ENCODE measurements at places on chromosomes 3 and 15. TPM values are rescaled to one million over a fixed set of nuclear protein-coding genes. Genes with fewer than 3 reads are reported as not detected.

The TM4SF1 gene
- polyA plus RNA-seq, result 51.7 TPM

The PDE12 gene
- polyA plus RNA-seq, result 11.9 TPM

The BMF gene
- polyA plus RNA-seq, result 36.5 TPM

The C2CD4A gene
- polyA plus RNA-seq, result 0.35 TPM

The TMEM158 gene
- polyA plus RNA-seq, result 12.5 TPM

The GREM1 gene
- polyA plus RNA-seq, result 0.25 TPM

The GHRL gene
- 3.4 TPM for polyA plus RNA-seq

The ACOX2 gene
- polyA plus RNA-seq, result 45.1 TPM

The PROK2 gene
- polyA plus RNA-seq, result not detected

The CRYBG3 gene
- polyA plus RNA-seq, result 19.6 TPM

The DUOXA2 gene
- polyA plus RNA-seq, result 0.08 TPM

The POU1F1 gene
- not detected for polyA plus RNA-seq

The FSTL1 gene
- polyA plus RNA-seq, result 615 TPM

The EPHB3 gene
- polyA plus RNA-seq, result 30.5 TPM

The GRIP2 gene
- 1.5 TPM for polyA plus RNA-seq

The GP9 gene
- polyA plus RNA-seq, result 0.81 TPM

The KNG1 gene
- polyA plus RNA-seq, result 109 TPM

The TRPC1 gene
- polyA plus RNA-seq, result 10.6 TPM

The SH2D7 gene
- polyA plus RNA-seq, result 0.64 TPM

The BCL2A1 gene
- polyA plus RNA-seq, result 0.53 TPM

The LTK gene
- 3.1 TPM for polyA plus RNA-seq

The SLC28A2 gene
- polyA plus RNA-seq, result 0.31 TPM

The STRC gene
- 3.3 TPM for polyA plus RNA-seq

The DCLK3 gene
- polyA plus RNA-seq, result 0.83 TPM

The VIPR1 gene
- 2.7 TPM for polyA plus RNA-seq

The PLA1A gene
- polyA plus RNA-seq, result 7.7 TPM

The KLF15 gene
- 14.2 TPM for polyA plus RNA-seq

The CEP152 gene
- polyA plus RNA-seq, result 11.2 TPM

The CGNL1 gene
- polyA plus RNA-seq, result 59.7 TPM

The ZDHHC23 gene
- 9.0 TPM for polyA plus RNA-seq

The MESP2 gene
- polyA plus RNA-seq, result 0.47 TPM

The ERC2 gene
- polyA plus RNA-seq, result 3.4 TPM

The TEX55 gene
- not detected for polyA plus RNA-seq

The KLHL6 gene
- 1.5 TPM for polyA plus RNA-seq

The AQP9 gene
- polyA plus RNA-seq, result 0.29 TPM

The ILDR1 gene
- polyA plus RNA-seq, result 8.6 TPM

The MEGF11 gene
- 2.1 TPM for polyA plus RNA-seq

The ARID3B gene
- 19.4 TPM for polyA plus RNA-seq

The HTR3E gene
- not detected for polyA plus RNA-seq

The GOLGA8J gene
- polyA plus RNA-seq, result 1.6 TPM

The MITF gene
- polyA plus RNA-seq, result 37.7 TPM

The UROC1 gene
- 0.17 TPM for polyA plus RNA-seq

The HIGD1A gene
- polyA plus RNA-seq, result 160 TPM

The PLSCR4 gene
- 20.0 TPM for polyA plus RNA-seq

The SOX14 gene
- not detected for polyA plus RNA-seq

The PLSCR5 gene
- not detected for polyA plus RNA-seq

The SLC2A2 gene
- 23.3 TPM for polyA plus RNA-seq

The PAK6 gene
- 6.2 TPM for polyA plus RNA-seq

The GASK1A gene
- 4.6 TPM for polyA plus RNA-seq

The AHSG gene
- 0.37 TPM for polyA plus RNA-seq

The MORC1 gene
- 0.43 TPM for polyA plus RNA-seq

The PGBD4 gene
- 2.1 TPM for polyA plus RNA-seq

The GOLGA6L9 gene
- 25.9 TPM for polyA plus RNA-seq

The PLA2G4E gene
- 0.03 TPM for polyA plus RNA-seq
